Stimulated activated CD4-positive, alpha-beta T cell treated with anti-CD3 and anti-CD28 coated beads, Interleukin-15, amount 100 ng/mL, for 48 hours (primary cell): ENCODE measurements at places on chromosomes 2 and 18.

DNA sequence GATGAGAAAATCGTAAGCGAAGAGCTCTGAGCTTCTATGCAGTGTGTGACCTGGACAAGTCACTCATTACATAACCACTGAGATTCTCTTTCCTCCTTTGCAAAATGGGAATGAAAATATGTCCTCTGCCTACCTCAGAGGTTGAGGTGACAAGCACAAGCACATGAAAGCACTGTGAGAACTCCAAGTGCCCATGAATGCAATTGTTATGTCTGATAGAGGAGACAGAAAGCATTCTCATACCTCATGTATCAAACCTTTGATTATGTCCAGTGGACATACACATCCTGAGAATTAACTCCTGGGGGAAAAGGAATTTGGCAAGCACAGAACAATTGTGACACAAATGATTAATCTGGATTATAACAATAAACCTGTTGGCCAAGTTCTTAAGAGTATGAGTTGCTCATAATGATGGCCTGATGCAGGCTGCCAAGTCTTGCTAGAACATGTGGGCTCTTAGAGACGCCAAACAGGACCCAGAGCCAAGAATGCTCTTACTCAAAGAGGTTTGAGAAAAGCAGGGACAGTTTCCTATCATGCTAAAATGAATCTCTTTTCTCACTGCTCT is 8.5 kb upstream of the RMDN2 start:
- no peak for DNase-seq

- no peak for DNase-seq
Measured at GRCh38 chr2:161017780-161018470, 142.3 kb upstream of the TANK start.

DNA sequence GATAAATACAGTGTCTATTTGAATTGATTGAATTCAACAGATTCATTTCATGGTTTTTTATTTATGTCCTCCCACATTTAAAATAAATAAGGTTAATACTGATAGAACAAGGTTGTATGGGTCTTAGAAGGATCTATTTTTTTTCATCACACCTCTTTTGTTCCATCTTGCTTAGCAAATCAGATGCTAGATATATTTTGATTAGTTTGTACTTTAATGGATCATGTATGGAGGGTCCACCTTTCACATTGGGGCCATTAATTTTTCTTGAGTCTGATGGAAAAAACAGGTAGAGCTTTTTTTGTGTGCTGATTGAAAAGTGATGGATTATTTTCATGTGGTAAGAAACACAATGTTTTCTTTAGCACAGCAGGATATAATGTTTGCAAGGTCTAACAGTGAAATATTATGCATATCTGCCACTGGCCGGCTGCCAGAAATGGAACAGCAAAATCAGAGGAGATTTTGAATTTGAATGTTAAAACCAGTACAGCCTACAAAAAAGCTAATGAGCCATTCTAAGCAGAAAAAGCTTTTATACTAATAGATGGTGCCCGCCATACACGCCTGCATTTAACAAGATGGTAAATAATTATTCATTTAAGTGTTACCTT is 188.1 kb upstream of the ETAA1 start:
- DNase-seq = no peak

- DNase-seq = no peak
Measured at GRCh38 chr2:127740665-127741288, 39.5 kb downstream of the SFT2D3 start.

DNA sequence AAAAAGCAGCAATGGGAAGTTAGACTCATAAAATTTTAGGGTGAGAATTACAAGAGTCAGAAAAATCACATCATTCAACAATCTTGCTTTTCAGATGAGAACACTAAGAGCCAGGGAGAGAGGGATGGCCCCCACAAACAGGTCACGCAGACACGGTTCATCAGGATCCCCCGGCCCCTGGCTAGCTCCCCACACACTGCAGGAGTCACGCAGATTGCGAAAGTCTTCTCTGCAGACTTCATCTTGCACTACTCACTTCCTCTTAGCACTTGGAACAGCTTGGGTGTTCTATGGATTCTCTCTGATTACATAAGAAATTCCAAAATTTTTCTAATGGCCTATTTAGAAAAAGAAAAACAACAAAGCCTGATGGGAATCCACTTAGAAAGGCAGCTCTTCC is 21.6 kb upstream of the SULT1C2 start:
- no peak for DNase-seq

DNA sequence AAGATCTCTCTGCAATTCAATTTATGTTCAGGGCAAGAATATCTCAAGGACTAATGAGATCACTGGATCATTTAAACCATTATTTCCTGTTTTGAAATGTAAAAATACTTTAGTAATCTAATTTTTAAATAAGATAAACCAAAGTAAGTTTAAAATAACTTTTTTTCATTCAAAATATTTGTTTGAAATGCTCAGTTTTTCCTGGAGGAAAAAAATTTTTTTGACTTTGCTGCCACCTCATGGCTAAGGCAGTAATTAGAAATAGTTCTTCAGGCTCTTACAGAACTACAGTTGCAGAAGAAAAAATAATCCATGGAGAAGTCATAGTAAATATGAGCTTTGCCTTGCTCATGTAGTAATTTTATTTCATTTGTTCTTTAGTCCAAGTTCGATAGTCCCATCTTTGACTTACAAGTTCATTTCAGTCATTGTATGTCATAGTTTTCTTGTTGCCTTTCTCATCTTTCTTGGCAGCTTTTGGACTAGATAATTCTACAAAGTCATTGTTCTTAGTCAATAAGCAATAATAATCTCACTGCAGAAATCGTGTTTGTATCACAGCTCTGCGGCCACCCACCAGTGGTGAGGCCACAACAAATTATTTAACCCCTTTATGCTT is 127.4 kb downstream of the DPP4 start:
- DNase-seq = no peak

DNA sequence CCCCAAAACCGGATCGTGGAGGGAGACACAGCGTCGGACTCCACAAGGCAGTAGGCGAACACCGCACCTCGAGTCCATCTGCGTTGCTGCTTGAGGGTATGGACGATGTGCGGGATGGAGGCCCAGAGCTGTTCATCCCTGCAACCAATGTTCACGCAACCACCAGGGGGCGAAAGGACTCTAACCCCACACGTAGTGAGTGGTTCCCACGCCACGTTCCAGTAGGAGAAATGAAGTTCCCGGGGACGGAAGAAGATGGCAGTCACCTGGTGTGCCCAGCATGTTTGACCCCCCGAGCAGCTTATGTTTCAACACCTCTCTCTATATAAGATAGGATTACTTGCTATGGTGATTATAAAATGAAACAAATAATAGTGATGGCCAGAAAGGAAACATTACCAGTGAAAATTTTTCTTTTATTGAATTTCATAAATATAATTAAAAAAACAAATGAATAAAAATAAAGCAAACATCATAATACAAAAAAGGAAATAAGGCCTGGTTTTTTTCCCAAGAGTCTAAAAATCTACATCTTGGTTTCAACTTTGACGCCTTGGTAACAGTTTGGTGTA is 184.3 kb downstream of the SH3BP4 start:
- peak; percentile 10 for DNase-seq
